GM23338 (cell line): ENCODE measurements at places on chromosomes 7 and 10.

DNA sequence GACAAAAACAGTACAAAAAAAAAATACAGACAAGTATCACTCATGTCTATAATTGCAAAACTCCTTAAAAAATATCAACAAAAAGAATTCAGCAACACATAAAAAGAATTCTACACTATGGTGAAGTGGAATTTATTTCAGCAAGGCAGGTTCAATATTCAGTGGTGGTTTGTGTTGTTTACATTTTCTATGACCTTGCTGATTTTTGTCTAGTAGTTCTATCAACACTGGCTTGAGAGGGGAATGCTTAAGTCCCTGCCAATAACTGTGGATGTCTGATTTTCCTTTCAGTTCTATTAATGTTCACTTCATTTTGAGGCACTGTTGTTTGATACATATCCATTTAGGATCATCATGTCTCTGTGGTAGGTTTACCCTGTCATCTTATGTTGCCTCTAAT lies 58.5 kb downstream of the CADPS2 start:
- DNase-seq, result no peak

GRCh38 chr10:5442990-5443370 lies 30.6 kb downstream of the NET1 start:
- no peak for DNase-seq

- peak; percentile 60 for DNase-seq
Observed at GRCh38 chr7:118158766-118159165, 25.2 kb upstream of the LSM8 start.

GRCh38 chr7:148973256-148973655 lies 55.0 kb downstream of the PDIA4 start:
- no peak for DNase-seq

DNA sequence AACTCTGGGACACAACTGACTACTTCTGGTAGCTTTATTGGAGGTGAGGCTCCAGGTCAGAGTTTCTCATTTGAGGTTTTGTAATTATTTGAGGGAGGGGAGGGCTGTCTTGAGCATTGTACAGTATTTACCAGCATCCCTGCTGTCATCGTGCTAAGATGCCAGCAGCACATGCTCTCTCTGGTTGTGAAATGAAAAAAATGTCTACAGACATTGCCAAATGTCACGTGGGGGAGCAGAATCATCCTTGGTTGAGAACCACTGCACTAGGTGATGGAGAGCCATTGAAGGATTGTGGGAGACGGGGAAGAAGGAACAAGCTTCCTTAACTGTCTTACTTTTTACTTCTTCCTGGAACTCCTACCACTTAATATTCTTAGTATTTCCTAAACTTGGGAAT lies 5.0 kb downstream of the SEPTIN7 start:
- DNase-seq, result no peak

DNA sequence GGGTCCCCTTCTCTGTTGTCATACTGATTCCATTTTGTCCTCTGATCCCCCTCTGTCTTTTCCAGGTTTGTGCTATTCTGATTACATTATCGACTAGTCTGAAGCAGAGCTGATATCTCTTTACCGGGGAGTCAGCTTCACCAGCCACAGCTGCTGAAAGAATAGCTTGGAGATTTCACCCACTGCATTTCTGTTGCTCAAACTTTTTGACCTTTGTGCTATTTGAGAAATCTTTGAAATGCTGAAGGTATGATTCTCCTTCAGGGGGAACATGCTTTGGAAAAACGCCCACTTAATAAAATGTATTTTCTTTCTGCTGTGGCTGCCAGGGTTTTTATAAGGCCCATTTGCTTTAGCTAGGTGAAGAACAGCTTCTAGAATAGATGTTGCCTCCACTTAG lies 197.8 kb upstream of the TCF7L2 start:
- no peak for DNase-seq

DNA sequence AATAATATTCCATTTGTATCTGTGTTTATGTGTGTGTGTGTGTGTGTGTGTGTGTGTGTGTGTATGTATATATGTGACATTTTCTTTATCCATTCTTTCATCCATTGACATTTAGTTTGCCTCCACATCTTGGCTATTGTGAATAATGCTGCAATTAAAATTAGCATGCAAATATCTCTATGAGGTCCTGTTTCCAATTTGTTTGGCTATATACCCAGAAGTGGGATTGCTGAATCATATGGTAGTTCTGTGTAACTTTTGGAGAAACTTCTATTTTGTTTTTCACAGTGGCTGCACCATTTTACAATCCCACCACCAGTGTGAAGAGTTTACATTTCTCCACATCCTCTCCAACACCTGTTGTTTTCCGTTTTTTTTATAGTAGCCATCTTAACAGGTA lies 53.1 kb downstream of the CH25H start:
- DNase-seq, result no peak

GRCh38 chr10:119025336-119025735 lies 4.2 kb upstream of the NANOS1 start:
- DNase-seq, result no peak

GRCh38 chr10:129929343-129930292 lies 34.5 kb downstream of the EBF3 start:
- peak; percentile 51 for DNase-seq

DNA sequence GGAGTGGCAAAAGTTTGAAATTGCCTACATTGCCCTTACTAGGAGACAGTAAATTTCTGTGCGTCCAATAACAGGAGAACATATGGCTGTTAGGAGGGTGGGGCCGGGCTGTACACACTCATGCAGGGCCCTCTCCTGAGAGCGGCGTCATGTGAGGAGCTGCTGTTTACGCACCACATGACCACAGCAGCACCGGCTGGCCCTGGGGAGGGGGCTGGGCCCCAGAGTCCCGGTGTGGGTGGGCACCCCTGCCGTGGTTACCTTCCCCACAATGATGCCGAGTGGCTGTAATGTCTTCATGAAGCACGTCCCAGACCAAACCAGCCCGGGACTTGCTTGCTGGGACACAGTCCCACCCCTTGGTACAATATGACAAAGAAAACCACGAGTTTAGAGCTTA lies 308.7 kb downstream of the DNAJB6 start:
- DNase-seq, result no peak

DNA sequence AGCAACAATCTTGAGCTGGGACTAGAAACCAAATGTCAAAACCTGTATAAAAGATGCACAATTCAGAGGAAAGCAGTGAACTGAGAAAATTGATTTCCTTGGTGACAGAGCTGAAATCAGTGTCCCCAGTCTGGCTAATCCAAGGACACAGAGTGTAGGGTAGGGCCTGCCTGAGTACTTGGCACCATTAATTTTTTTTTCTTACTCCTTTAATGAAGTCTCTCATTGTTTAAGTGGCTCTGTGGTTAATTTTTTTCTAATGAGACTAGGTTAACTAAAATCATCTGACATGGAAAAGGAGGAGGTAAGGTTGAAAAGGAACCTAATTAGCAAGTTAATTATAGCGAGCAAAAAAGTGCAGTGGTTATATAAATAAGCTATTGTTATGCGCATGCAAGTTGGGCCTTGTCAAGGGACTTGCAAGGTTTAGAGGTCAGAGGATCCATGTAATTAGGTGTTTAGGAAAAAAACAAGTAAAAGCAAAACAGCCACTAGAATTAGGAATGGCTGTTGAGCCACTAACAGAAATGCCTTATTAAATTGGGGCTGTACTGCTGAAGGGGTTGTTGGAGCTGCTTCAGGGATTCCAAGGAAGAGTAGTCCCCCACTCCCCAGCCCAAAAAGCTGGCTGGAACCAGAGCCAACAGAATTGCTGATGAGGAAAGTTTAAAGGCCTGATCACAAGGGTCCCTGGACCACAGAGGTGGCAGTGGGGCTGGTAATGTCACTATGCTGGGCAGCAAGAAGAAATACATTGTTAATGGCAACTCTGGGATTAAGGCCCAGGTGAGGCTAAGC lies 58.9 kb upstream of the STRIP2 start:
- peak; percentile 65 for DNase-seq

DNA sequence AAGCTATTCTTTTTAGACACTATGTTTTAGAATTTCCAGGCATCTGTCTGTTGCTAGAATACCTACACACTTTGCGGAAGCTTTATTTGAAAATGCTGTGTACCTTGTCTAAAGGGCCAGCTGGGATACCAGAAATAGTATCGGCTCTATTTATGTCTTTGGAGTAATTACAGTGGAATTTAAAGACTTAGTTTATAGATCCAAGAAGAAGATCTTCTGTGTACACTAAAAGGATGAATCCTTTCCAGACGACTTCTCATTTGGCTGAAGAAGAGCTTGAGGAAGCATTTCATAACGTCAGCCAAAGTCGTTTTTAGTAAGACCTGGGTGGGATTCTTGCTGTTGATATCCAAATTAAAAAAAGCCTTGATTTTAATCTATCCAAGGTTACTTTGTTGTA lies 365.9 kb downstream of the INHBA start:
- no peak for DNase-seq

DNA sequence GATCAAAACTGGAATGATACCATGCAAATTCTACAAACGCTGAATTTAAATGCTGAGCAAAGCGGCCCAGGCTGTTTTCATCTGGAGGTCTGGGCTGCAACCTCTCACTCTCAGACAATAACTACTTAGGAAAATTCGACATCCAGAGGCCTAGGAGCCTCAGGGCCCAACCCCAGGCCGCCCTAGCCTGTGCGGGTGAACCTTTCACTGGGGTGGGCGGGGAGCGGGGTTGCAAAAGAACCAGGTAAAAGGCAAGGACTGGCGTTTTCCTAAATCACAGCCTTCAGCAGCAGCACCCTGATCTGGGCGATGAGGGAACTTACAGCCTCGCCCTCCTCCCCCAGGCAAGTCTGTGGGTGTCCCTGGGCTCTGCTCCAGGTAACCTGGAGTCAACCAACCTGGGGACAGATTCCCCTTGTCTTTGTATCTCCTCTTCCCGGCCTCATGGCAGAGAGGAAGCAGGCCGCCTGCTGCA lies 33.4 kb downstream of the CALML5 start:
- peak; percentile 28 for DNase-seq

DNA sequence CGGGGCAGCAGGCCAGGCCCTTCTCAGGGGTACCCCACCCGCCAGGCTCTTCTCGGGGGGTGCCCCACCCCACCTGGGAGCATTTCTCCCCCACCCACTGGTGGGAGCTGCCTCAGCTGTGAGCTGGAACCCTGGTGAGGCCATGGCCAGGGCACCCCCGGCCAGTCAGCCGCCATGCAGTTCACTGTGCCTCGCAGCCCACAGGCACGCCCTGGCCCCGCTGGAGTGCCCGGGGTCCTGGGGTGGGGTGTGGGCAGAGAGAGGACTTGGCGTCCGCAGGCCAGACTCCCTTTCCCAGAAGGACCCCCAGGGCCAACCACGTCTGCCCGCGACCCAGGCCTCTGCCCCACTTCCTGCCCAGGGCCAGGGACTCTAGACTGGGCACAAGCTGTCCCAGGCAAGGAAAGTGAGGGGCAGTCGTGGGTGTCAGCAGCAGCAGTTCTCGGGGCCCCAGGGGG lies 13.1 kb downstream of the DPYSL4 start:
- no peak for DNase-seq

- no peak for DNase-seq
Observed at GRCh38 chr10:88149906-88150305, 286.5 kb downstream of the PTEN start.

GRCh38 chr7:37201003-37201875 lies 247.4 kb downstream of the ELMO1 start:
- peak; percentile 90 for DNase-seq

DNA sequence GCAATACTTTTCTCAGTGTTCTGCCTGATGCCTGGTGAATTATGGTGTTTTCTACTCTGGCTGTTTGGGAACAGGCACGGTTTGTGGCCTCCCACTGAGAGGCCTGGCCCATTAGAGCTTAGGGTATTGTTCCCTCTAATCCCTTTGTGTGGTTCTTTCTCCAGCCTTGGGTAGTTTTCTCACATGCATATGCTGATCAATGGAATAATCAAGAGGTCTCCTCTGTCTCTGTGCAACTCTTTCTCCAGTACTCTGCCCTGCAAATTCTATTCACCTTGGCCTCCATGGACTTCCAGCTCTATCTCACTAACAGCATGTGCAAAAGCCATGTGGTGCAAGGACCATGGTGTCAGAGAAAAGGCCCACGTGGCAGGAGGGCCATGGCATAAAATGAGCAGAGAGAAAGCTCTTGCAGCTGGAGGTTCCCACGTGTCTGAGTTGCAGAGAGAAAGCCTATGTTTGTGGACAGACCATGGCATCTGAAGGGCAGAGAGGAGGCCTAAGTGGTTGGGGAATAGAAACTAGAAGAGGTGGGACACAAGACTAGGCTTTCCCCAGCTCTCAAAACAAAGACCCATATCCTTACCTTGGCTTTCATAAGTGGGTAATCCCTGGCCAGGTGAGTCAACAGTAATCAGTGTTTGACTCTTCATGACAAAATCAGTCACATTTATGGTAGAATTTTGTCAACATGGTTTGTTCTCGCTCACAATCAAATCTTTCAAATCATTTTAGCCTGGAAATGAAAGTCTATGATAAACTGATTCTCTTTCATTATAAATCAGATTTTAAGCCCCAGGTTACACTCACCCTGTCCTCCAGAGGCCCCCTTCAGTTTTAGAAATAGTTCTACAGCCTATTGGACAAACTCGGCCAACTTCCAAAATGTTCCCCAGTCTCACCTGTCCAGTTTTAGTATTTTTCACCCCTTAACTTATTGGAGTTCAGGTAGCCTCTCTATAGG lies 17.3 kb downstream of the OPALIN start:
- peak; percentile 31 for DNase-seq

- DNase-seq, result no peak
Observed at GRCh38 chr10:10787586-10787985, 230.1 kb upstream of the CELF2 start.

DNA sequence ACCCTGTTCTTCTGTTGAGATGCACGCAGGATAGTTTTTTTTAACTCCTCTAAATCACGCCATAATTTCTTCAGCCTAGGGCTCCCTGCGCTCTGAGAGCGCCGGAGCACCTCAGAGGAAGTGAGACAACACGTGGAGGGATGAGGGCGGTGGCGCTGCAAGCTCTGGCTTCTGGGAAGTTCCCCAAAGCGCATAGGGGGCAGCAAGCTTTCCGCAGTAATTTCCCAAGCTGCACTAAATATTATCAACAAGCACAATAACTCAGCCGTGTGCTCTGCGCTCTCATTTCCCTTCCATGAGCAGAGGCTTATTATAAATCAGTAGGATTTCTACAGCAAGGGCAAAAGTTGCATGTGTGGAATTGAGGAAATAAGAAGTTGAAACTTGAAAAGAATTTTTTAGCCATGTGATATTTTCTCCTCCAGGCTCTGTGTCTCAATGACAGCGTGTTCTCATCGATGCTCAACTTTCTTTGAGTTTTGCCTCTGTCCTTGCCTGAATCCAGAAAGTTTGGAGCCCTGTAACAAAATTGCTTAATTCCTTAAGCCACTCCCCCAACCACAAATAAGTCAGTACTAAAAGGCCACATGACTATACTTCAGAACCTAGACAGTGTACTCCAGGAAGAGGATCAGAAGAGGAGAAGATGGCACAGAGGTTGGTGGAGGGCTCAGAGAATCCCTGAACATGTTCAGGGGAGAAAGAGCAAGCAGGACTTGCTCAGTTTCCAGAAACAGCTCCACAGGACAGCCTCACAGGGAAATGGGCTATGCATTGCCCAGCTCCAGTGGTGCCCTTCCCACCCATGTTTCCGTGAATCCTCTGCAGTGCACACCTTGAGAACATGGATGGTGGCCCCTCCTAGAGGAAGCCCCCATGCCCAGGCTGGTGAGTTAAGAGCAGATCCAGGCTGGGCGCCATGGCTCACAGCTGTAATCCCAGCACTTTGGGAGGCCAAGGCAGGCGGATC lies 221.5 kb upstream of the GHITM start:
- peak; percentile 78 for DNase-seq

GRCh38 chr7:21086688-21087087 lies 300.0 kb upstream of the SP8 start:
- no peak for DNase-seq
